ENCODE measurements at places on chromosomes 4 and X.
A peak's percentile ranks its signal among the peaks of the same experiment; 100 is the strongest.

GRCh38 chr4:147103403-147103946 lies 157.8 kb upstream of the TTC29 start:
- DNase-seq, result peak; percentile 98

- DNase-seq, result no peak
Measured at GRCh38 chr4:76074993-76075600, 588 bp downstream of the ART3 start.

- DNase-seq, result no peak
Measured at GRCh38 chr4:184531008-184531407, 56.7 kb upstream of the IRF2 start.

DNA sequence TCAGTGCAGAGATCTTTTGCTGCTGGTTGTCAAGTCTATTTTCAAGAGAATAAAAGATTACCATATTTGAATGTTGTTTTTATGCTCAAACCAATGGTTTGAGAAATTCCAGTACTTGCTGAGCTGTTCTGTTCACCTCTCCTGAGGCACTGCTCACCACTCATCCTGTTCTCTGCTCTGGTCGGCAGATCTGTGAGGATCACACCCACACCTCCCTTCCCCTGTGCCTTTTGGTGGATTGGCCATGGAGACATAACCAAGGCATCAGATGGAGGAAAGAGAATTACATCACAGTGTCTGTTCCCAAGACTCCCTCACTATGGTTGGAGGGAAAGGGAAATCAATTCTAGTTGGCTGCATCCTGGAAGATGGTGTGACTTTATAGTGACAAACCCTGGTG lies 391.6 kb downstream of the ARHGAP24 start:
- no peak for DNase-seq

GRCh38 chr4:74006009-74006476 lies 7.6 kb upstream of the CXCL5 start:
- peak; percentile 45 for DNase-seq

- no peak for DNase-seq
Measured at GRCh38 chr4:173468314-173468713, 61.7 kb downstream of the HAND2 start.

DNA sequence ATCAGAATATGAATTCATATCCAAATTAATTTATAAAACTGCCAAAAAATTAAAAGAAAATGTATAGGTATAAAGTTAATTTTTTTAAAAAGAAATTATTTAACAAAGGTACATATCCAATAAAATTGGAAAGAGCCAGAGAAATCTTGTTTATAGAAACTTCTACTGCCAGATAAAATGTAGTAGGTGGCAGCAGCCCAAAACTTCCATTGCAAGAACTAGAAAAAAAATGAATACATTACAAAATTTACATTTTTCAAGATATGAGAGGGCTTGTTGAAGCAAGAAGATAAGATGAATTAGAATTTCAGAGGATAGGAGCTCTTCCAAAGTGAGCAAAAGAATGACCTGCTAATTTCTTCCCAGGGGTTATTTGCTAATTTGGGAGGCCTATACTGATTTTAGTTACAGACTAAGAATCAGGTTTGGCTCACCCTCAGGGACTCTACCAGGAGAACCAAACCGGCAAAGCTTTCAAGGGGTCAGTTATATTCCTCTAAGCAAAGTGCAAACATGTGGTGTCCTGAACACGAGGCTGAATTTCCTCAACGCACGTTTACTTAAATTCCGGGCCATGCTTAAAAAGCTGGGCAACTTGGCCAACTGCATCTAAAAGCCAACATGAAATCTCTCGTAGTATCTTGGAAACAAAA lies 17.5 kb downstream of the ANKRD50 start:
- DNase-seq, result no peak

DNA sequence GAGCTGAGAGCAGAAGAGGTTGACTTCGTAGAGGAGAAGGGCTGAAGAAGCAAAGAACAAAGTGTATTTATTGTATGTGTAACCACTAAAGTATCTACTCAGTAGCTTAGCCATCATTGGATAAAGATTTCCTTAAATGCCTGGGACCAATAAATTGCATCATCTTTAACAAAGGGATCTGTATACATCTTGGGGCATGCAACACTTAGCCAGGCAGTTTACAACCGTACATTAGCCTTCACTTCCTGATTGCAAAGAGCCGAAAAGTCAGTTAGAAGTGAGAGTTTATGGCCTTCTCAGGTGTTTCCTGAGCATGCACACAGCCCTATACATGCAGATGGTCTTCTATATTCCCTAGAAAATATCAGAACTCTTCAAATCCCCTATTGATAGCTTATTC lies 68.0 kb upstream of the MAGED1 start:
- peak; percentile 53 for DNase-seq

- peak; percentile 88 for DNase-seq
Measured at GRCh38 chr4:37666625-37667071, 19.5 kb downstream of the RELL1 start.

GRCh38 chr4:35250331-35250730 lies 994.0 kb downstream of the ARAP2 start:
- DNase-seq, result no peak

- DNase-seq, result no peak
Measured at GRCh38 chrX:31271615-31272471, 200.0 kb upstream of the FTHL17 start.

- no peak for DNase-seq
Measured at GRCh38 chr4:188275686-188276085, 136.4 kb downstream of the TRIML1 start.

- no peak for DNase-seq
Measured at GRCh38 chrX:118637997-118638396, 89.4 kb upstream of the IL13RA1 start.

GRCh38 chrX:143429131-143429530 lies 88.1 kb downstream of the SPANXN3 start:
- no peak for DNase-seq

- DNase-seq, result no peak
Measured at GRCh38 chr4:69730002-69730401, 30.4 kb downstream of the SULT1B1 start.

GRCh38 chr4:151559595-151559994 lies 150.6 kb downstream of the FHIP1A start:
- DNase-seq, result no peak

DNA sequence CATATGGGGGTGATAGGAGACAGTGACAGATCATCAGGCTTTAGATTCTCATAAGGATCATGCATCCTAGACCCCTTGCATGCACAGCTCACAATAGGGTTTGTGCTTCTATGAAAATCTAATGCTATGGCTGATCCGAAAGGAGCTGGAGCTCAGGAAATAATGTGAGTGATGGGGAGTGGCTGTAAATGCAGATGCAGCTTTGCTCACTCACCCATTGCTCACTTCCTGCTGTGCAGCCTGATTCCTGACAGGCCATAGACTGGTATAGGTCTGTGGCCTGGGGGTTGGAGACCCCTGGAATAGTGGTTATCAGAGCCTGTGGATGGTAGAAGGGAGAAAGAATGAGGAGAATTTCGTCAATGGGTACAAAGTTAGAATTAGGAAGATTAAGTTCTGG lies 2751.1 kb downstream of the ARAP2 start:
- DNase-seq, result peak; percentile 8

DNA sequence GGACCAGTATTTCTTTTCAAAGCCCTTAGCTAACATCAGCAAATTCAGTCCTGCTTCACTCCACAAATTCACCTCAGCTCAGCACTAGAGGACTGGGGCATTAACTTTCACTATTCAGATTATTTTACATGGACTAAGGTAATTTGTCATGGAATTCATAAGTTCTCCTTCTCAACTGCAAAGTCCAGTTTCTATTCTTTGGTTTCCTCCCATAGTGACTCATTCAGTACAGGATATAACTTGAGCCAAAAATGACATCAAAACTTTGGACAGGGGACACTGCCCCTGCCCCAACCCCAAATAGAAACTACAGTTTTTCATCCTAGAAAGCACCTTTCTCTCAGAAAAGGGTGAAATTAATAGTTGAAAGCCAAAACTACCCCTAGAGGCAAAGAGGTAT lies 52.7 kb downstream of the COX7B2 start:
- no peak for DNase-seq

DNA sequence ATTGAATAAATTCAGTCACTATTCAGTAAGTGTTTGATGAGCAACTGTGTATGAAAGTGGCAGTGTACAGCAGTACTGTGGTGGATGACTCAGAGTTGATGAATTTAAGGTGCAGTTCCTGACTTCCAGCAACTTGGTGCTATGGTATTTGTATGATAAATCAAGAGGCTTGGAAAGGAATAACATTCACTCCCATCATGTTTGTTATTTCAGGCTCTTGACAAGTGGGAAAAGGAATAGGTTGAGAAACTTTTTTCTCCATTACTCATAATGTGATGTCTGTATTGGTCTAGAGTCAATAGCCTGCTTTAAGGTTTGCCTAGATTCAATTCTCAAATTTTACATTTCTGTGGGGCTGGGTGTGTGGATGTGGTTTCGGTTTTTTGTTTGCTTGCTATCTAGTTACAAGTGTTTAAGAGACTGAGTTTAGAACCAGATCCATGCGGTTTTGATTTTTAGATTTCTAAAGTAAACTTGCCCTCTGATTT lies 35.1 kb upstream of the CYP2U1 start:
- DNase-seq, result peak; percentile 89

GRCh38 chr4:105569057-105569865 lies 16.8 kb downstream of the ARHGEF38 start:
- no peak for DNase-seq

DNA sequence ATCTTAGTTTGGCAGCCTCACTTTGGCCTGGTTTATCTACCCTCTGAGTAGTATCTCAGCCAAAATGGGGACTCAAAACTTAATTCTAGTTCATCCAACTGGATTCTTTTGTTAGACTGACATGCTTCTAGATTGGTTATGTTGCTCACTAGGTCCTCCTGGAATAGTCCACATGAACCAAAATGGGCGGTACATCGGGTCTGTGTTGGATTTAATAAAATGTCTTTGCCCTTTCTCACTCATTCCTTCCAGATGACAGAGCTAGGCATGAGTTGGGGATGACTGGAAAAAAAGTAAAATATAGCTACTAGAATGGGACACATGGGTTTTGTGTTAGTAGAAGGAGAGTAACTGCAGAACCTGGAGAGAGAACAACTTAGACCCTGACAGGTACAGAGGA lies 247.9 kb downstream of the CCSER1 start:
- DNase-seq, result peak; percentile 15

GRCh38 chr4:1873776-1874175 lies 2.6 kb downstream of the NSD2 start:
- no peak for DNase-seq

DNA sequence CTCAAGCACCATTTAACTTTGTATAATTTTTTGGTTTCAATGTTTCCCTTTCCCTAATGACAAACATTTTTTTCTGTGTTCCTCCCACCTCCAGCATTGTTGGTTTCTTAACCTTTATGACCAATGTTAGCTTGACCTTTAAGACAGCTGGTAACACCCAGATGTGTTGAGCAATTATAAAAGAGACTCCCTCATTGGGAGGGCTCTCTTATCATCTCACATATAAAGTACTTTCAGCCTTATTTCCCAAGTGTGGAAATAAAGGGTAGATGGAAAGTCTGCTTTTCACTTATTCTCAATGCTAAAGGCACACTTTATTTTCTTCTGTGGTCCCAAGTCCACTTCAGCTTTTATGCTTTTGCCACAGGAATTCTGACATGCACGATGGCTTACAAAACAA lies 1420.4 kb downstream of the RAPGEF2 start:
- DNase-seq, result no peak

DNA sequence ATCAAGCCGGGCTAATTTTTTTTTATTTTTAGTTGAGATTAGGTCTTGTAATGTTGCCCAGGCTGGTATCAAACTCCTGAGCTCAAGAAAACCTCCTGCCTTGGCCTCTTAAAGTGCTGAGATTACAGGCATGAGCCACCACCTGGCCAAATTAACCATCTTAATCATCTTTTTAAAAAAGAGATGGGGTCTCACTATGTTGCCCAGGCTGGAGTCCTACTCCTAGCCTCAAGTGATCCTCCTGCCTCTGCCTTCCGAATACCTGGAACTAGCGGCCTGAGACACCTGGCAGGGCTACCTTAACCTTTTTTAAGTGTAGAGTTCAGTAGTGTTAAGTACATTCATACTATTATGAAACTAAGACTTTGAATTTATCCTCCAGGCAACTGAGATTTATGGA lies 1.7 kb upstream of the RPS3A start:
- no peak for DNase-seq

- no peak for DNase-seq
Measured at GRCh38 chr4:148376151-148376550, 66.1 kb downstream of the NR3C2 start.

DNA sequence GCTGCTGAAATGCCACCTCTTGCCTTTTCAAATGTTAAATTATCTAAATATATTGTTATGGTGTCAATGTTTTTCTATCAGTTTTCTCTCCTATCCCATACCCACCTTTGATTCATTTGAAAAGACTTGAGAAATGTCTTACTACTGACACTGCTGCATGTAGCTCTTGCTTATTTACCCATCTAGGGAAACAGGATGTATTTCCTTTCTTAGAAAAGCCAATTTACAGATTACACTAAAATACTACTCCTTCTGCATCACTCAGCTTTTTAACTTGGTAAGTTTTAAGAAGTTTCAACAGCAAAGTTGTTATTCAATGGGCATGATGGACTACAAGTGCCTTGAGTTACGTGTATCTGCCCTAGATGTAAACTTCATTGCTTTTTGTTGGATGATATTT lies 13.2 kb upstream of the KCNE5 start:
- no peak for DNase-seq

- no peak for DNase-seq
Measured at GRCh38 chrX:13257223-13258051, 62.4 kb downstream of the ATXN3L start.

DNA sequence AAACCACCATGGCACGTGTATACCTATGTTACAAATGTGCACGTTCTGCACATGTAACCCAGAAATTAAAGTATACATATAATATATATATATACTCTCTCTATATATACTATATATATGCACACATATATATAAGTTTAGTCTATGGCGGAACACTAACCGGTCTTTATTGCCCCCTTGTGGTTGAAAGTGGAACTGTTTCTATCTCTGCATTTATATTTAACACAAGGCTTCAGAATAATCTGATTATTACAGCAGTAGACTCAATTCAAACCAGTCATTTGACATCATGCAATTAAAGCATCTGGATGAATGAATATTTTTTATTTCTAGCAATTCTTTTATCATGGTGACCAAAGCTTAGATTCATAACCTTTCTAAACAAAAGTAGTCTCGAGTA lies 14.6 kb downstream of the RAB9B start:
- no peak for DNase-seq

DNA sequence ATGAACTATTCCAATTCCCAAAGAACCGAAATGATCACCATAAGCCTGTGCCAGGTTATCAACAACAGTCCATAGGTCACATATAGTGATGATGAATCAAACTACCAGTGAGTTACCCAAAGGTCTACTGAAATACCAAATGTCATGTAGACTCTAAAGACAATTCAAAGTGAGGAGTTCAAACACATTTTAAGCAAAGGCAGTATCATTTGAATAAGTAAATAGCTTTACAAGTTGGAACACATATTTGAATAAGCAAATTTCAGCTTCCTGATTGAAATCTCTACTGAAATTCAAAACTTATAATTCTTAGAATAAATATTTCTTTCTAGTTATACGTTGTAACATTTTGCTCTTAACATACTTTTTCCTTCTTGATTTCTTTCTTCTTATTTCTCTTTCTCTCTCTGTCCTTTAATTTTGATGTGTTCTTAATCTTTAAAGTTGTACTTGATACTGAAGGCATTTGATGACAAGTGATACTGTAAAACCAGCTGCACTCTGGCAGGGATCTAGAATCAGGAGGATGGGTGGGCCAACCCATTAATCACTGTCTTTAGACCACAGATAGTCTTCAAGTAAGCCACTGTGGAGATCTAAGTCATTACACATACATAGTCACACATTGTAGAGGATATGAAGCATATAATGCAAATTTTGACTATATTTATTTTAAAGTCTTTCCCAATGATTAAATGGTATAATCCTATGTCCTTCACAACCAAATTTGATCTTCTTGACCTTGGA lies 34.5 kb downstream of the GABRA4 start:
- DNase-seq, result no peak

Data from foreskin fibroblast (primary cell).